ENCODE measurements at places on chromosomes 3 and 15.

DNA sequence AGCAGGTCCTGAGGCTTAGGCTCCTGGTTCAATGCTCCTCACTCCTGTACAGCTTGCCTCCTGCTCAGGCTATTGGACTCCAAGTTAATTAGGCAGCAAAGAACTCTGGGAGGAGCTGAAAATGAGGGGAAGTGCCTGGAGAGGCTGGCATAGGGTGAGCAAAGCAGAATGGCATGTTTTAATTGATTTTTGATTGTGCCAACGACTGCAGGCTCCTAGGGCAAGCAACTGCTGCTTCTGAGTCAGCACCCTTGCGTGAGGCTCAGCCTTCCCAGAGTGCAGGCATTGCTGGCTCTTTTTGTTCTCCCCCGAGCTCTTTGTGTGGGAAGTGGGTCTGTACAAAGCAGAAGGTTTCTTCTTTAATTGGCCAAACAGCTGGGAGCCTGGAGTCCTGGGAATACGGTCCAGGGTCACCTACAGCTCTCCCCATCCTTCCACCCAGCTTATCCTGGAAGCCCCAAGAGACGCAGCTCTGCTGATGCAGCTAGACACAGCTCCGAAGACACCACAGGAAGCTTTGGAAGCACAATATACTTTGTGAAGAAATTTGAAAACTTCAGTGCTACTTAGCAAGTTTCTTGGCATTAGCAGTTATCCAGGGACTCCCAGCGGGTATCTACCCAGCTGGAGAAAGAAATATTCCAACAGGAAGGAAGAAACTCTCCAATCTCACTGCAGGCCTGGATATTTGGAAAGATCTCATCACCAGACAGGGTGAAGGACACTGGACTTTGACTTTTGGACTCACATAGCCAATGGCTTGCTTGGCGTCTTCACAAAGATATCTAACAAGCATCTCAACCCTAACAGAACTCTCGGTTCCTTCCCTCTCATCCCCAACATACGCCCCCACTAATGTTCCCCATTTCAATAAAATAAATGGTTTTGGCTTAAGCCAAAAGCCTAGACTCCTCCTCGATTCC is 76.8 kb downstream of the BDH1 start:
- no peak for DNase-seq

DNA sequence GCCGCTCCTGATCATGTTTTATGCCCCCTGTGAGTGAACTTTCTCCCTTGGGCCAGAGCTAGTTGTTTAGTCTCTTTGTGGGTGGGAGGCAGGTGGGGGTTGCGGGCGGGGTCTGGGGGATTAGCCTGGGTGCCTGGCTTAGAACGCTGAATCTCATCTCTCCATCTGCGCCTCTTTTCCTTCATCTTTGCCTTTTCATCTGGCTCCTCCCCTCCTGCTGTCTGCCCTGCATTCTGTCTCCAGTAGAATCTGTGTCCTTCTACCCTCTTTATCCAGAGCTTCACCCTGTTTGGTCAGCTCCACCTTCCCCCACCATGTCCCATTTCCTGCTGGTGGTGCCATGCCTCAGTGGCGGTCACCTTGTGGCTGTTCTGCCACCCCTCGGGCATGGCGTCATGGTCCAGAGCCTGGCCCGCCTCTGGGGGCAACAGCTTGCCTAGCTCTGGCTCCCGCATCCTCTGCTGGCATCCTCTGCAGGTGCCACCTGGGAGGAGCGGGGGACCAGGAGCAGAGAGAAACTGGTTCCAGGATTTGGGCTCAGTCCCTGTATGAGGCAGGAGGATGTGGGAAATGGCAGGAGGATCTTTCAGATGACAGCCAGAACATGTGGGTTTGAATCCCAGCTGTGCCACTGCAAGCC is 44.3 kb downstream of the PDIA5 start:
- DNase-seq = no peak

- peak; percentile 83 for DNase-seq
Observed at GRCh38 chr3:194344012-194344411, 7.1 kb downstream of the CPN2 start.

DNA sequence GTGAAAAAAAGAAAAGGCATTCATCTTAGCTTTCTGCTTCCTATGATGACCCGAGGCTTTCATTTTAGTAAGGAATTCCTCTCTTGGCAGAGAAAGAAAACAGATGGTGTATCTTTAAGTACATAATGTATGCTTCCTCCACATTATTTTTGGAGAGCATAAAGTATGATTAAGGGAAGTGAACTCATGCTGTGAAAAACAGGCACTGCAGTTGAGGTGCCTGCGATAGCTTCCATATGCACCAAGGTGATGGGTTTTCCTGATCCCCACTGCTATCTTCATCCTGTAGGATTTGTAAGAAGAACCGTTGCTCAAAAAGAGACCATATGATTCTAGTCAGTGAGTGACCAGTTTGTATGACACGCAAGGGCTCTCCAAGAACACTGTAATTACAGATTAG is 411.5 kb upstream of the MCTP2 start:
- no peak for DNase-seq

DNA sequence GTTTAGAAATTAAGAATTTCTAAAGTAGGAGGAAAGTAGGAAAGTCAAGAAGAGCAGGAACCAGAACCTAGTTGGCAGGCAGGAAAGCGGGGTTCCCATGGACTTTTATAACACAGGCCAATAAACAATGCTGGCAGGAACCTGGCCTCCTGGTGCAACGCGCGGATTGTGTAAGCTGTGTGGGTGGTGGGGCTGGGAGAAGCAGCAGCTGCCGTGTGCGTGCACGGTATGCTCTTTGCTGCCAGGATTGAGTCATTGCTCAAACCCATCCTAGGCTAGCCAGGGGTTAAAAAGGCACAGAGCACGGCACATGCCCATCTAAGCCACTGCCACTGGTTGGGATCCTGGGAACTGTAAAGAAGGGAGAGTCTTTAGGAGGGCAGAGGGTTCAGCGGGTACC is 209.9 kb upstream of the RGMA start:
- DNase-seq = no peak

DNA sequence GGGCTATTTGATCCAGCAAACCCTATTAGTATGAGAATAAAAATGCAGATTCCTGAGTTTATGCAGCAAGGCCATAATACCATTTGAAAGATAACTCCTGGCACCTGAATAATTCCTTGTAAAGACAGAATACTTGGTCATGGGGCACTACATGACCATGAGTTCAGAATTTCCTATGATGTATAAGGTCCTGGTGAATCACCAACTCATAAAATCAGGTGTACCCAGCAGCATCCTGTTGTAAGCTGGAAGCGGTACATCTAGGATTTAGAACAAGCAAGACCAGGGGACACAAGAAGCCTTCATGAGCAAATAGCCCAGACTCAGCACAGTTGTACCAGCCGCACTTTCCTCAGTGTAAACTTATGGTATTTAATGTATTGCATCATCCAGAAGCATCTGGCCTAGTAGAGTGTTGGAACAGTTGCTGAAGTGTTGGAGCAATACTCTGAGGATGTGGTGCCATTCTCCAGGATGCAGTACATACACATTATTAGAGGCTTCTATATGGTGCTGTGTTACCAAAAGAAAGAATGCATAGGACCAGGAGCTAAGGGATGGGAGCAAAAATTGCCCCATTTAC is 233.4 kb downstream of the SQOR start:
- DNase-seq = no peak

GRCh38 chr3:192188218-192188835 is 539.0 kb downstream of the FGF12 start:
- peak; percentile 66 for DNase-seq
